Uterus (tissue), 4 donors: ENCODE measurements at places on chromosomes 16 and 17.

GRCh38 chr16:143456-143855, 5.0 kb upstream of the NPRL3 start:
- no peak for DNase-seq

DNA sequence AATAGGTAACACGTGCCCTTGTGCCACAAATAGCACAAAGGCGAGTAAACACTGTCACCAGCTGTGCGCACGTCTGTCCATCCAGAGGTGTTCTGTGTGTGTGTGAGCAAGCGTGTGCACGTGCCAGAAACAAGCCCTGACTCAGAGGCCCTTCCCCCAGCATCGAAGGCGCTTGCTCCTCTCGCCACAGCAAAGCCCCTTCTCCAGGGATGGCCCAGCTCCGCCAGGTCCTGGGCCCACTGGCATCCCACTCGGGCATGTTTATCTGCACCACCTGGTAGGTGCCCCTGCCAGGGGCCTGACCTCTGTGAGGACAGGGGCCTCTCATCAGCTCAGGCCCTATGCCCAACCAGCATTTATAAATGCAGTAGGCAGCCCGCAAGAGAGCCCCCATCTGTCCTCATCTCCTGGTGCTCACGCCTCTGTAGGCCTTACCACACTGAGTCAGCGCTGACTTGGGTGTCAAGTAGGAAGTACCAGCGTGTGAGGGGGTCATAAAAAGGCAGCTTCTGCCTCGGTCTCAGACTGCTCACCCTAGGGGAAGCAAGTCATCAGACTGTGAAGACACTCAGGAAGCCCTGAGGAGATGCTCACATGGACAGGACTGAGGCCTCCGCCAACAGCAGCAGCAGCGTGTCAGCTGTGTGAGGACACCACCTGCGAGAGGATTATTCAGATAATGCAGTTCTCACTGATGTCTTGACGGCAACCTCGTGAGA, 10.8 kb downstream of the TMEM235 start:
- no peak for DNase-seq

GRCh38 chr16:10098991-10099390, 83.2 kb downstream of the GRIN2A start:
- DNase-seq, result no peak

- DNase-seq, result peak; percentile 52
Measured at GRCh38 chr16:3022684-3023414, 893 bp downstream of the HCFC1R1 start.

- DNase-seq, result no peak
Measured at GRCh38 chr16:56780646-56781045, 50.7 kb downstream of the NUP93 start.

- DNase-seq, result no peak
Measured at GRCh38 chr16:79370736-79371135, 229.8 kb downstream of the MAF start.

DNA sequence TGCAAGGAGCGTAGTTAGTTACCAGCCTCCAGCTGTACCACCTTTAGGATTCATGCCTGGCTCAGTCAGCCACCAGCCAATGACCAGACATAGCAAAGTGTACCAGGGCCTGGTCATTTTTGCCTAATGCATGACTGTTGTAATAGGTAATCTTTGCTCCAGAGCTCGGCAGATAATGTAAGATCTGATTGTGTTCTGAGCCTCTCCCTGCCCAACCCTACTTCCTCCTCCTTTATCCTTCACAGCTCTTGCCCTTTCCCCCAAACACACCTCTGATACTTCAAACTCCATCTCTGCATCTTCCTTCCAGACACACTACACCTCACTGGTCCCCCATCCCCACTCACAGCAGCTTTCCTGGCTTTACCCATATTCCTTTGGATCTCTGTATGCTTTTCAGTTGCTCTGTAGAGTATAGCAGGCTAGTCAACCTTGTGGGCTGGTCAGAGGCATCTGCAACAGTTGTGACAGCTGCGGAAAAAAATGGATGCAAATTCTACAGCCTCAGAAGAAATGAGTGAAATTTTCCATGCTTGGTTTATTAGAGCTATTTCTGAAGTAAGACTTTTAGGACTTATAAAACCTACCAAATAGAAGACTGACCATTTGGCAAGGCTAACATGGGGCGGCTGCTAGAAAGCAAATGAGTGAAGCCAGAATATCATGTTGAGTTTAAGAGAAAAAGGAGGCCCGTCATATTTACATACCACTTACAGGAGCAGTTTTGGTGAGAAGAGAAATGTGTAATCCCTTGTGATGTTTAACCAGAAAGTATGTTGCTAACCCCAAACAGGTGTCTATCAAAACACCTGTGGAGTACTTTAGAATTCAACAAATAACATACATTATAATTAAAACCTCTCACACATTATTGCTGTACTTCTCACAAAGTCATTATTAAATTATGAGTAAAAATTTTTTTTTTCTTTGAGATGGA, 19.9 kb upstream of the C16orf87 start:
- DNase-seq, result no peak

GRCh38 chr16:27486344-27486743, 63.4 kb downstream of the GTF3C1 start:
- no peak for DNase-seq

- DNase-seq, result no peak
Measured at GRCh38 chr16:11506741-11507305, 79.9 kb downstream of the LITAF start.

- DNase-seq, result no peak
Measured at GRCh38 chr16:84540194-84540593, 35.7 kb upstream of the MEAK7 start.

DNA sequence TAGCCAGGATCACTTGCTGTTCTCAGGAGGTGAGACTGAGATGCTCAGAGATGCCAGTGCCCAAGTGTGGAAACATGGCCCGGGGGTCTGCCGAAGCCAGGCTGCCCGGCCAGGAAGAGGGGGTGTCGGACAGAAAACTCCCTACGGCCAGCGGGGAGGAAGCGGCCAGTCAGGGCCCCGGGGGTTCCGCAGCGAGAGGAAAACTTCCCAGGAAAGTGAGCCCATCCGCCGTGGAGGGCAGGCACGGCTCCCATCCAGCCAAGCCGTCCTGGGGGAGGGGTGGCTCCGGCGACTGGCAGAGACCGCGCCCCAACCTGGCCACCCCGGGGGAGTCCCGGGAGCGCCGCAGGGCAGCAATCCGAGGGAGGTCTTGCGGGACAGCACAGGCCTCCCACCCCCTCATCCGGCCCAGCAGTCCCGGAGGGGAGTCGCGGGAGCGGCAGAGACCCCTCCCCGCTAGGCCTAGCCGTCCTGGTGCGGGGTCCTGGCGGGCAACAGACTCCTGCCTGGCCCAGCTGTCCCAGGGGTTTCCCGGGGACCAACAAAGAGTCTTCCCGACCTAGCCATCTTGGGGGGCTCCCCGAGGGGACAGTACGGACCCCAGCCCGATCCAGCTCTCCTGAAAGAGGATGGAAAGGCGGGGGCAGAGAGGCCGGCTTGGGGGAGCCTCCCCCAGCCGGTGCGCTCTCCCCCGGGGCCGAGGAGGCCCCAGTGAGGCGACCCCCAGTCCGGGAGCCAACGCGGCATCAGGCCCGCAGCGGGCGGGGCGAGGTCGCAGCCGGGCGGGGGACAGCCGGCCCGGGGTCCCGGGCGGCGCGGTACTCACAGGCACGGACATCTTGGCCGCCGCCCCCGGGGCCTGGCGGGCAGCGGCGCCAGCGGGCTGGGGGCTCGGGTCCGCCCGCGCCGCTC, 13.8 kb upstream of the BCAR1 start:
- peak; percentile 43 for DNase-seq

DNA sequence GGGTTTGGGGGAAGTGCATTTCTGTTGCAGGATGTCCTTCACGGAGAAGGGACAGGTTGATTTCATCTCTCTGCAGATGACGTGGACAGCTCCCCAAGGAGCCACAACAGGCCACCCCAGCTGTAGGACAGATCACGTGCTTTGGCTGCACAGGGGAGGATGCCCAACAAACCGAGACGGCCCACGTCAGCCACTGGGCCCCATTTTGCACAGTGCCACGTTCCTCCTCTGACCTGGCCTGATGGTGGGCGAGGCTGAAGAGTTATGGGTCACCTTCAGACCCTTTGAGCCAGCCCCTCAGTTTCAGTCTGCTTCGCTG, 9.0 kb upstream of the RHBDL3 start:
- DNase-seq, result no peak

DNA sequence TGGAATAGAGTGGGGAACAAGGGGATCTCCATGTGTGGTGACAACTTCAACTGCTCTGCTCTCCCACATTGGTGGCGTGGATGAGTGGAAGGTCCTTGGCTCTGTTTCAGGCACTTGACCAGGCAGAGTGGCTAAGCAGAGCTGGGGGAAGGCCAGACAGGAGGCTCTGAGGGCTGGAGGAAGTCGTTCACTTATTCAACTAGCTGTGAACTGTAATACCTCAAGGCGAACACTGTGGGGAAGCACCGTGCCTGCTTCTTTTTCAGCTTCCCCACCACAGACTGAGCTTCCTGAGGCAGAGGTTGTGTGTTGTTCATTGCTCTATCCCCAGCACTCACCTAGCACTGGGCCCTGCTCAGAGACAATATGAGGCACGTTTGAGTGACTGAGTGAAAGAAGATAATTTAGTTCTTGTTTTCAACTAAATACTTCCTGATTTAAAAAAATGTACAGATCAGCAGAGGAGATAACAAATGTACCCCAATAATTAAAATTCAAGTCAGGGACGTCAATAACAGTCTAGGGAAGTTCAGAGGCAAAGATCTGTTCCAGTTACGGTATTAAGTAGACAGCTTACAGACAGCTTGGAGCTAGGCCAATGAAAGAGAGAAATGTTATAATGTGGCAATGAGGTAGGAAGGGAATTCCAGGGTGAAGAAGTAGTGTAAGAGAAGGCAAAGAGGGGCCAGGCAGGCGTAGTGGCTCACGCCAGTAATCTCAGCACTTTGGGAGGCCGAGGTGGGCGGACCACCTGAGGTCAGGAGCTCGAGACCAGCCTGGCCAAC, 34.7 kb downstream of the MYO18A start:
- DNase-seq, result peak; percentile 57

GRCh38 chr17:59839651-59840328, 53.0 kb downstream of the TUBD1 start:
- no peak for DNase-seq

- DNase-seq, result no peak
Measured at GRCh38 chr16:78562650-78563049, 463.2 kb downstream of the WWOX start.

GRCh38 chr16:4663777-4664465, 29.4 kb upstream of the NUDT16L1 start:
- no peak for DNase-seq

DNA sequence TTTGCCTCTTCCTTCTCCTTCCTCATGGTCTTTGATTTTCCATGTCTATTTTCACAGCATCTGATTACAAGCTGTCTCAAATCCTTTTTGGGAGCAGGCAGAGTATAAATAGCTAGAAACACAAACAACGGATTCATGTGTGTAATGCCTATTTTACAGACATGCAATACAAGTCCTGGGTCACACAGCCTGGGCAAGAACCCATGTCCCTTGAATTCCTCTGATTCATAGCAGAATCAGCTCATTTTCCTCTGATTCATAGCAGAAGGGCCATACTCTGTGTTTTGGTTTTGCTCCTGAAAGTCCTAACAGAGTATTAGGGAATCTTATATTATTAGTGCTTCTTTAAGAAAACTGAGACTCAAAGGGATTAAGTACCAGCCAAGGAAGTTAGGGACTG, 71.3 kb downstream of the IRX5 start:
- DNase-seq, result no peak

DNA sequence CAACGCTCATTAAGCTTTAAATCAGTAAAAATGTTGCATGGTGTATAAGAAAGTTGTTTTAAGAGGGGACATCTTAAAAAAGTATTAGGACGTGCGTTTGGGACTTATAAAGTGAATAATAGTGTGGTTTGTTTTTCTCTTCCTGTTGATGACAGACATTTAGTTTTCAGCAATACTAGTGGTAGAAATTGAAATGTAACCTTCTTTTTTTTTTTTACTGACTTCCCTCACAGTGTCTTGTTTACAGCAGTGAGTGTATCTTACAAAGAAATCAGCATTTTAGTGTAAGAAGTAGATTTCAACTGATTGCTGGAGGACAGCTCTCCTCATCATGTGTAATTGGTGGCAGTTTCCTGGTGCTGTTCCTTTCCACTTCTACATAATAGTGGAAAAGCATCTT, 39.6 kb downstream of the CYLD start:
- no peak for DNase-seq

- DNase-seq, result no peak
Measured at GRCh38 chr16:65034915-65035314, 86.9 kb downstream of the CDH11 start.

GRCh38 chr17:66432996-66433551, 130.7 kb downstream of the PRKCA start:
- DNase-seq, result no peak

DNA sequence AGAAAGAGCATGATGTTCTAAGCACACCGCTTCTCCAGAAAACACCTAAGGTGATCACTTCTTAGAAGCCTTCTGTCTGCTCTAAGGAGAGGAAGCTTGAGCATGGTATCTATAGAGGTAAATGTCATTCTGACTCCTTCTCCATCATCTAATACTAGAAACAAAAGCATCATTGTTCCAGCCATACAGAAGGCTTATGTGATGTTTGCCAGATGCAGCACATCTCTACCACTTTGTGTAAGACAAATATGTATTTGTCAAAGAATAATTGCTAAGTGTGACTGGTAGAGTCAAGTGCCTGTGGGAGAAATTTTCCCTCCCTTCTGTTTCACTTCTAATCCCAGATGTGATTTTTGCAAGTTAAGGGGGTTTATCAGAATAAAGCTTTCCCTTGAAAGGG, 217.1 kb downstream of the HS3ST3A1 start:
- no peak for DNase-seq

DNA sequence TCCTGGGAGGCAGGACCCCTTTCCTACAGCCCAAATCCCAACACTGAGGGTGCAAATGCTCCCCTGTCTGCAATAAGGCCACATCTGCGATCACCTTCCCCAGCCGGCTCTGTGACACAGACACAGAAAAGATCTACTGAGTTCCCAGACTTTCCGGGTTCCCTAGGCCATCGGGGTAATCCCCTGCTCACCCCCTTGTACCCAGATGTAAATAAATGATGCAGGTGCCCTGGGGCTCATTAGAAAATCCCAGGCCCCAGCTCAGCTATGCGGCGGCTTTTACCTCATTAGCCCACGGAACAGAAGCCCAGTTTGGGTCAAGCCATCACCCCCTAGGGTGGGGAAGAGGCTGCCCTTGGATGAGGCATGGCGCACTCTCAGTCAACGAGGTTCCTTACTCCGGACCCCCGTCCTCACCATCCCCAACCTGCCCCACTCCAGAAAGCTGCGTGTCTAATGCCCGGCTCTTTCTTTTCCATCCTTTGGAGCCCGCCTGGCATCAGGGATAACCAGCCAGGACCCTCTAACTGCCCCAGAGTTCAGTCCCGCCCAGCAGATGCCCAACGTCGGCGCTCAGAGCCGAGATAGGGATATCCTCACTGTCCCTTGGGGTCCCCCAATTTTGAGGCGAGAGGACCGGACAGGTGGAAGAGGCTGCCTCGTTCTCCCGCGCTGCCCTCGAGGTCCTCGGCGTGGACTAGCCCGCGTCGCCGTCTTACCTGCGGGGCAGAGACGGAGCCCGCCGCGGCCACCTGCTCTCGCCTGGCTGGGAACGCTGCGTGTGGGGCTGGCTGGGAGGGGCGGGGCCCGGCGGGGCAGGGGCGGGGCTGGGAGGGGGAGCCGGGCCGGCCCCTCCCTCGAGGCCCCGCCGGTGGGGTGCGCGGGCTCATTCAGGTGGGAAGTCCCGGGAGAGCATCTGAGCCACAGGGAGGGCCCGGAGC, at the start of gene ZNF385C:
Gene ZNF385C (minus strand): TSS at position 783 of the 941 bp plus-strand sequence. CDS start 35,417 bp downstream, outside the sequence.
- DNase-seq, result no peak

GRCh38 chr17:82065638-82066303, at the start of gene DUS1L:
Gene DUS1L, minus strand, starts transcription at chr17:82065804. Its CDS starts 745 bp downstream, at chr17:82065059.
- DNase-seq, result peak; percentile 54

GRCh38 chr17:38325221-38325851, 18.4 kb downstream of the GPR179 start:
- no peak for DNase-seq

- DNase-seq, result no peak
Measured at GRCh38 chr17:11928436-11928835, 68.8 kb downstream of the ZNF18 start.
